ENCODE measurements at places on chromosomes 2 and 18.

GRCh38 chr2:196268025-196268424 is 96.6 kb upstream of the STK17B start:
- H3K27ac ChIP-seq = peak overlapping the region; percentile 85
- H3K27me3 ChIP-seq = no peaks in the 10 kb centered on the region
- H3K4me3 ChIP-seq = peak overlapping the region; percentile 63
- peaks cover 11% of the 10 kb centered on the region for H3K36me3 ChIP-seq
- no peak for DNase-seq
- peaks cover 72% of the 10 kb centered on the region for H3K4me1 ChIP-seq

DNA sequence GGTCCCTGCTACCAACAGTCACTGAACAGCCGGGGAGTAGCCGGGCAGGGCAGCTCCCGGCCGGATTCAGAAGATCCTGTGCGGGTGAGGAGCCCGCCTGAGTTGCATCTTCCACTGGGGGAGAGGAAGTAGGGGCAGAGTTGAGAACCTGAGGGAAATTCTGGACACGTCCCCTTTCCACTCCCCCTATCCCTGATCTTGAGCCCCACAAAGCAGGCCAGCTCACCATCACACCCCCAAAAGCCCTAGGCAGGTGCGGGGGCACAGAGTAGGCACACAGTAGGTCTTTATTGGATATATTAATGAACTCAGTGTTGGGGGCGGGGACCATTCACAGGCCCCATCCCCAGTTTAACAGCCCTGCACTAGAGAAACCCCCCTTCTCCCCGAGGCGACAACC is 81.9 kb upstream of the UXS1 start:
- H3K27ac ChIP-seq = no peak overlapping the region
- no peaks in the 10 kb centered on the region for H3K36me3 ChIP-seq
- H3K4me3 ChIP-seq = no peak overlapping the region
- DNase-seq = no peak

GRCh38 chr18:8982416-8983183 is 119.9 kb upstream of the NDUFV2 start:
- H3K4me3 ChIP-seq = no peak overlapping the region
- H3K4me1 ChIP-seq = peaks cover 6% of the 10 kb centered on the region
- no peak for DNase-seq
- H3K27ac ChIP-seq = no peak overlapping the region
- H3K27me3 ChIP-seq = peaks cover 8% of the 10 kb centered on the region

- H3K27ac ChIP-seq = no peak overlapping the region
- DNase-seq = no peak
- no peaks in the 10 kb centered on the region for H3K27me3 ChIP-seq
- no peaks in the 10 kb centered on the region for H3K36me3 ChIP-seq
Observed at GRCh38 chr2:75822336-75822735, 111.6 kb upstream of the GCFC2 start.

- DNase-seq = no peak
- peaks cover 8% of the 10 kb centered on the region for H3K4me1 ChIP-seq
- H3K4me3 ChIP-seq = no peak overlapping the region
- no peak overlapping the region for H3K27ac ChIP-seq
- H3K36me3 ChIP-seq = peaks cover 52% of the 10 kb centered on the region
Observed at GRCh38 chr18:24089076-24089475, 49.8 kb upstream of the CABYR start.

- no peak overlapping the region for H3K4me3 ChIP-seq
- H3K4me1 ChIP-seq = no peaks in the 10 kb centered on the region
- H3K36me3 ChIP-seq = no peaks in the 10 kb centered on the region
- no peaks in the 10 kb centered on the region for H3K27me3 ChIP-seq
- no peak for DNase-seq
- H3K27ac ChIP-seq = no peak overlapping the region
Observed at GRCh38 chr18:70354771-70355170, 65.9 kb downstream of the SOCS6 start.

GRCh38 chr2:18976168-18976961 is 382.1 kb downstream of the OSR1 start:
- DNase-seq = no peak
- H3K36me3 ChIP-seq = no peaks in the 10 kb centered on the region
- H3K4me1 ChIP-seq = no peaks in the 10 kb centered on the region
- H3K27me3 ChIP-seq = no peaks in the 10 kb centered on the region
- no peak overlapping the region for H3K27ac ChIP-seq

- H3K4me1 ChIP-seq = no peaks in the 10 kb centered on the region
- H3K4me3 ChIP-seq = no peak overlapping the region
- no peaks in the 10 kb centered on the region for H3K27me3 ChIP-seq
- no peak for DNase-seq
- H3K36me3 ChIP-seq = peaks cover 40% of the 10 kb centered on the region
- no peak overlapping the region for H3K27ac ChIP-seq
Observed at GRCh38 chr2:44326548-44327264, 34.6 kb downstream of the PREPL start.

DNA sequence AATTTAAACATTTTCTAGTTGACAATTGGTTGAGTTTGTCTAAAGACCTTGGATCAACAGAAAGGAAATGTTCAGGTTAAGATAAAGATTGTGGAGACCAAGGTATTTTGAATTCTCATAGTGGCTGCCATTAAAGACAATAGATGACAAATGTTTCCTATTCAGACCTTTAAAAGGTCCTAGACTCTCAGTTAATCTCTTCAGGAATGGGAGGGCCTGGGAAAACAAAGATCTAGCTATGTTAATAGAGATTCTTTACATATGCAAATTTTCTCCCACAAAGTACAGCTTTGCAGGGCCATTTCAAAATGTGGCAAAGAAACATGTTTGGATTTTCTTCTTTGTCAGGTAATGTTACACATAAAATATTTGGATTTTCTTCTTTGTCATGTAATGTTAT is 403.9 kb downstream of the SPAG16 start:
- H3K4me1 ChIP-seq = no peaks in the 10 kb centered on the region
- H3K4me3 ChIP-seq = no peak overlapping the region
- H3K36me3 ChIP-seq = no peaks in the 10 kb centered on the region
- DNase-seq = no peak

DNA sequence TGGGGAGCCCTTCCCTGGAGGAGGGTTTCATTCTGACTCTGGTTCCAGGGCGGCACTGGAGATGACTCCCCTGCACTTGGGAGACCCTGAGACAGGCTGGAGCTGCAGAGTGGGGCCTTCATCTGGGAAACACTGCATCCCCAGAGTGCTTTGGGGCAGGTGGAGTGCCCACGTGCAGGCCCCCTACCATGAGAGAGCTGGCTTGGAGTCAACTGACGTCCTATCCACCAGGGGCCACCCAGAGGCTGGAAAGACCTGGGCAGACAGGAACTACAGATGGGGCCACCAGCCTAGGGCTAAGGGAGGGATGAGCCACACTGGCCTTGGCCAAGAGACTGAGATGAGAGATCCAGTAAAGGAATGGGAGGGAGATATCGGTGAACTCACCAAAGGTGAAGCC is 153.8 kb downstream of the ASB1 start:
- no peaks in the 10 kb centered on the region for H3K4me1 ChIP-seq
- no peaks in the 10 kb centered on the region for H3K36me3 ChIP-seq
- H3K4me3 ChIP-seq = no peak overlapping the region
- H3K27ac ChIP-seq = no peak overlapping the region
- peaks cover 15% of the 10 kb centered on the region for H3K27me3 ChIP-seq
- DNase-seq = no peak

DNA sequence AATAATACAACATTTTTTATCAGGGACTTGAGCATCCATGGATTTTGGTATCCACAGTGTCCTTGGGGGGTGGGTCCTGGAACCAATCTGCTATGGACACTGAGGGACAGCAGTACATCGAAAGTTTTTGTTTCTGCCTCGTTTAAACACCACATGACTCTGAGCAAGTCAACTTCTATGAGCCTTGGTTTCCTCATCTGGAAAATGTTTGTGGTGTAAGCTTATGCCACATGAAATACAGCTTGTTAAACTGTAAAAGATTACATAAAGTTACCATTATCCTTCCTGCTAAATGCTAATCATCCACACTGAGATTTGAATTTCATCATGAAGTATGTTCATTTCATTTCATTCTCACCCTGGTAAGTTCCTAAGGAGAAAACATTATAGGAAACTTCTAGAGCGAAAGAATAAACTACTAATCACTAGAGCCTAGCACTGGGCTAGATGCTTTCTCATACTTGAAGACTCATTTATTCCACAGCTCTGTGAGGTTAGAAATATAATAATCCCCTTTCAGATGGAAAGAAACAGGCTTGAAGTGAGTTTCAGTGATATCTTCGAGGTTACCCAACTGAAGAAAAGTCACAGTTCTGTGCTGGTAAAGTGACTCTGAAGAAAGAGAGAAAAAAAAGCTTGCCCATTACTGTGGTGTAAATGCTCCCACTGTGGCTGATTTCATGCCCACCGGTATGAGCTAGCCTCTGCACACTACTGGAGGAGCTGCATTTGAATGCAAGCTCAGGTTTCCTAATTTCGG is 29.2 kb downstream of the MCFD2 start:
- H3K4me3 ChIP-seq = no peak overlapping the region
- no peak overlapping the region for H3K27ac ChIP-seq
- H3K27me3 ChIP-seq = peaks cover 29% of the 10 kb centered on the region
- DNase-seq = no peak
- H3K36me3 ChIP-seq = no peaks in the 10 kb centered on the region

DNA sequence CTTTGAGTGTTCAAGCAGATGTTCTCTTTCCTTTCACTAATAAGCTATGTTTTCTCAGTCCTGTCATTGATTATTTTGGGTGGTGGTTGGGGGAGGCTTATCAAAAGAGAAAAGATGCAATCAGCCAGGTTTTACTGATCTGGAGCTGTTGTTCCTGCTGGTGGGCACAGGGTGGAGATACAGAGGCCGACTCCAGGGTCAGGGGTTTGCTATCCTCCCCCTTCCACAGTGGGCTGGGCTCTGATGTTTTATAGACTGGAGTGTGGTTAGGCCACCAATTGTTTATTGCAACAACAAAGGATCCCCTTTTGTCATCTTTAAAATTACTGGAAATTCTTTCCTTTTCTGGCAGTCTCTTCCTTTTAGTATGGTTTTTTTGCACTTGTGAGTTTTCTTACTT is 120.5 kb downstream of the TANC1 start:
- no peak overlapping the region for H3K27ac ChIP-seq
- peaks cover 15% of the 10 kb centered on the region for H3K4me1 ChIP-seq
- H3K4me3 ChIP-seq = no peak overlapping the region
- no peak for DNase-seq
- no peaks in the 10 kb centered on the region for H3K36me3 ChIP-seq

DNA sequence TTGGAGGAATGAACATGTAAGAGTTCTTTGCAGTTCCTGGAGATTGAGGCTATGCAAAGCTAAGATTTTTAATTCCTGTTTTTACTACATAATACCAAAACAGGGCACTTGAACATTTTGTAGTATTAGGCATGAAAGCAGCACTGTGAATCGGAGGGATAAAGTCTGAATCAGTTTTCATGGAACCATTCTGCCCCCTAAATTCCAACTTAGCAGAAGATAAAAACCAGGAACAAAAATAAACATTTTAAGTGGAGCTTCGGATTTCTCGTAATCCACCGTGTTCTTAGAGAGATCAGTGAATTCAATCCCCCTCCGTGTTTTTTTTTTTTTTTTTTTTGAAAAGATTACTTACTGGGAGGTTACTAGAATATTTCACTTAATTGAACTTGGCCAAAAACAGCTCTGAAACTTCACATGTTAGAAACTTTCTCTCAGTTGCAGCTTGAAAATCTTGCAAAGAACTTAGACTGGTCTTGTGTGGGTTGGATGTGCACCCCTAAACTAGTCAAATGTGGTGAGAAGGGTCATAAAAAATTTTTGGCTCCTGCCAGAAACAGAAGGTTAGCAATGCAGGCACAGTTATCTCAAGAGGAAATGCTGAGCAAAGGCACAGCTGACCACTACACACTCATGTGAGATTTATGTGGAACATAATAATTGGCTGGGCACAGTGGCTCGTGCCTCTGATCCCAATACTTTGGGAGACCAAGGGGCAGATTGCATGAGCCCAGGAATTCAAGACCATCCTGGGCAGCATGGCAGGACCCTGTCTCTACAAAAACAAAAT is 145.4 kb upstream of the RNF152 start:
- H3K4me3 ChIP-seq = no peak overlapping the region
- H3K36me3 ChIP-seq = no peaks in the 10 kb centered on the region
- peaks cover 4% of the 10 kb centered on the region for H3K4me1 ChIP-seq

- peaks cover 33% of the 10 kb centered on the region for H3K36me3 ChIP-seq
- no peaks in the 10 kb centered on the region for H3K4me1 ChIP-seq
- H3K27ac ChIP-seq = no peak overlapping the region
- no peaks in the 10 kb centered on the region for H3K27me3 ChIP-seq
Observed at GRCh38 chr18:54192415-54192814, 32.1 kb downstream of the MBD2 start.

GRCh38 chr2:152930501-152930900 is 212.1 kb downstream of the ARL6IP6 start:
- no peaks in the 10 kb centered on the region for H3K36me3 ChIP-seq
- H3K4me3 ChIP-seq = no peak overlapping the region
- H3K27ac ChIP-seq = no peak overlapping the region
- H3K4me1 ChIP-seq = no peaks in the 10 kb centered on the region
- H3K27me3 ChIP-seq = no peaks in the 10 kb centered on the region

GRCh38 chr2:238551091-238551490 is 124.4 kb downstream of the ASB1 start:
- H3K4me1 ChIP-seq = no peaks in the 10 kb centered on the region
- no peak overlapping the region for H3K4me3 ChIP-seq
- no peak overlapping the region for H3K27ac ChIP-seq
- no peak for DNase-seq

DNA sequence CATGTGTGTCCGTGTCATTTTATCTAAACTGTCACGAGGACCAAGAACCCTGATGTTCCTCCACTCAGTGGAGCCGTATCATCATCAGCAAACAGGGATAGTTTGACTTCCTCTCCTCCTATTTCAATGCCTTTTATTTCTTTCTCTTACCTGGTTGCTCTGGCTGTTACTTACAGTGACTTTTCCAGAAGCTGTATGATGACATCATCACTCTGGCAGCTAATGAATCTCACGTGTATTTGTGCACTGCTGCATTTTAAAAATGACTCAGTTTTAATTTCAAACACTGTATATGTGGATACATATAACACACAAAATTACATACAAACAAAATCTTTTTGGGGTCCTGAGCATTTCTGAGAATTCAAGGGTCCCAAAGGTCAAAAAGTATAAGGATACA is 481.4 kb downstream of the CDH2 start:
- no peak for DNase-seq
- H3K27me3 ChIP-seq = no peaks in the 10 kb centered on the region
- H3K4me1 ChIP-seq = no peaks in the 10 kb centered on the region
- no peaks in the 10 kb centered on the region for H3K36me3 ChIP-seq

DNA sequence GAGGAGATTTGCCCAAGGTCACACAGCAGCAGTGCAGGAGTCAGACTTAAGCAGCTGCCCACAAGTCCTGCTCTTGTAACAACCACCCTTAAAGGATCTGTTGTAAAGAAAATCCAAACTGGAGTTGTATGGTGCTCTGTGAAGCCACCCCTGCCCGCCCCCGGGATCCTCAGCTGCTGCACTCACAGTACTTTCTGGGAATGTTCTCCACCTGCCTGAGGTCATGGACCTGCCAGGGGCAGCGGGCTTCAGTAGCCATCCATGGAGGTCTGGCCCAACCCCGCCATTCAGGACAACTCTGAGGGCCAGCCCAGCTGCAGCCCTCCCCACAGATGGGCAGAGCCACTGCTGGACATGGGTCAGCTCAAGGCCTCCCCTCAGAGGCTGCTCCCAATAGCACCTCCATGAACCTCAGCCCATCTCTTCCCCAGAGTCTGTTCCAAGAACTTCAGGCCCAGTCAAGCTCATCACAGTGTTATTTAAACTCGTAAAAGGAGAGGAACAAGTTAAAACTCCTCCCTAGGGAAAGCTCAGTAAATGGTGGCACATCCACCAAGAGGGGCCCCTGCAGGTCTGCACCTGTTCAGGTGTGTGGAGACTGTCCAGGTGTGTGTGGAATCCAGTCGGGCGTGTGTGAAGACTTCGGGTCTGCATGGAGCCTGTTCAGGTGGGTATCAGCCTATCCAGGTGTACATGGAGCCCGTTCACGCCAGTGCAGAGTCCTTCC is 39.4 kb upstream of the GPC1 start:
- H3K4me3 ChIP-seq = no peak overlapping the region
- H3K27me3 ChIP-seq = no peaks in the 10 kb centered on the region
- H3K36me3 ChIP-seq = no peaks in the 10 kb centered on the region
- peaks cover 5% of the 10 kb centered on the region for H3K4me1 ChIP-seq
